ENCODE measurements at places on chromosomes 7 and 10.

GRCh38 chr10:88491314-88491713, 91.8 kb downstream of the RNLS start:
- no peak for DNase-seq

DNA sequence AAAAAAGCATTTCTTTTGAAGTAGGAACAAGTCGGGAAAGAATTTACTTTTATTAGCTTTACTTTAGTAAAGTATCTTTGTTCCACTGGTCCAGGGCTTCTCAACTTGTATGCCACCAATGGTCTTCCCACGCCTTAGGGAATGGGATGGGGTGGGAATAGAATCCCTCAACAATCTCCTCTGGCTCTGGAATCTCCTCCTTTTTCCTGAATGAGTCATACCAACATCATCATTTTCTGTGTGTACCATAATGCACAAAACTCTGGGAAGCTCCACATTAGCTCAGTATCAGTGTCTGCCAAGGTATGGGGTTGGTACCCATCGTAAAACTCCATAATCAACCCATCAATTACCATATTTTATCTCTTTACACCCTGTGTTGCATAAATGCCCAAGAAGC, 159.4 kb upstream of the BMPER start:
- DNase-seq: no peak

- no peak for DNase-seq
These were observed 98.8 kb downstream of the ELFN1 start for GRCh38 chr7:1768832-1769231.

DNA sequence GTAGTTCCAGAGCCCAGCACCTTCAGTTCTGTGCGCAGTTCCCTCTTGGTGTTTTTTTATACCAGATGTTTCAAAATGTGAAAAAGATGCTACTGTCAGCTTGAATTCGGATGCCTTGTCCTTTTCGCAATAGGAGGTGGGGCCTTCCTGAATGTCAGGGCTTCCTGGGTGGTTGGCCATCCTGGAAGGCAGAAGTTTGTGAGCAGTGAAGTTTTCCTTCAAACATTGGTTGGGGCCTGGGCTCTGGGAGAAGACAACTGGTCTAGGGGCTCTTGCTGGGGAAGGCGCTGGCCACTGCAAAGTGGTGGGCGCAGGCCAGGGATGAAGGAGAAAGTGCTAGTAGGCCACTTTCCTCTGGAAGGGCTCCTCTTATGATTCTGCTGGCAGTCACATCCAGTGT, 56.8 kb upstream of the JAZF1 start:
- DNase-seq: no peak

DNA sequence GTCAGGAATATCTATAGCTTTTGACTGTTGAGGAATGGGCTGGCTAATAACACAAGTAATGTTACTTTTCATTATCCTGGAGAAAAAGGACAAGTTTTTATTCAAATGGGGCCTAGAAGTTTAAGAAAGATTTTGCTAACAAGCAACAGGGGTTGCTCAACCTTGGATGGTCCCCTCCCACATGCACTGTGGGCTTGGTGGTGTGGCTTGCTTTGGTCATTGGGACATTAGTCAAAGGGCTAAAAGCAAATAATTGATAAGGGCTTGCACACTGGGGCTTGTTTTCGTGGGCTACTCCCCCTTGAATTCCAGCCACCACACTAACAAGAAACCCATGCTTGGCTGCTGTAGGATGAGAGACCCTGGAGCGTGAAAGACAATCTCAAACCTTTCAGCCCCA, 127.6 kb downstream of the JCAD start:
- DNase-seq: no peak

- no peak for DNase-seq
These were observed 90.7 kb upstream of the TMEM26 start for GRCh38 chr10:61543831-61544230.

GRCh38 chr7:34207810-34208209, 302.5 kb downstream of the BMPER start:
- no peak for DNase-seq

DNA sequence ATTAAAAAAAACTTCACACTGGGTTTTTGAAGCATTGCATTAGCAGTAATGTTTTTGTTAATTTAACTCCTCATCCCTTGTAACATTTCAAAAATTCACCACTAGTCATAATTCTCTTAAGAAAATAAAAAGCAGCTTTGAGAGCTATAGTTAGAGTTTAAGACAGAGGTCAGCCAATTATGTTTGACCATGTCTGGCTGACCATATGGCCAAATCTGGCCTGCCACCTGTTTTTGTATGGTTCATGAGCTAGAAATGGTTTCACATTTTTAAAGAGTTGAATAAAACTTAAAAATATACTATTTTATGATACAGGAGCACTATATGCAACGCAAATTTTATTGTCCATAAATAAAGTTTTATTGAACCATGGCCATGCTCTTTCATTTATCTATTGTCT, 73.0 kb upstream of the LRRTM3 start:
- no peak for DNase-seq

- DNase-seq: no peak
These were observed 711.8 kb downstream of the KCNMA1 start for GRCh38 chr10:76925636-76926405.

DNA sequence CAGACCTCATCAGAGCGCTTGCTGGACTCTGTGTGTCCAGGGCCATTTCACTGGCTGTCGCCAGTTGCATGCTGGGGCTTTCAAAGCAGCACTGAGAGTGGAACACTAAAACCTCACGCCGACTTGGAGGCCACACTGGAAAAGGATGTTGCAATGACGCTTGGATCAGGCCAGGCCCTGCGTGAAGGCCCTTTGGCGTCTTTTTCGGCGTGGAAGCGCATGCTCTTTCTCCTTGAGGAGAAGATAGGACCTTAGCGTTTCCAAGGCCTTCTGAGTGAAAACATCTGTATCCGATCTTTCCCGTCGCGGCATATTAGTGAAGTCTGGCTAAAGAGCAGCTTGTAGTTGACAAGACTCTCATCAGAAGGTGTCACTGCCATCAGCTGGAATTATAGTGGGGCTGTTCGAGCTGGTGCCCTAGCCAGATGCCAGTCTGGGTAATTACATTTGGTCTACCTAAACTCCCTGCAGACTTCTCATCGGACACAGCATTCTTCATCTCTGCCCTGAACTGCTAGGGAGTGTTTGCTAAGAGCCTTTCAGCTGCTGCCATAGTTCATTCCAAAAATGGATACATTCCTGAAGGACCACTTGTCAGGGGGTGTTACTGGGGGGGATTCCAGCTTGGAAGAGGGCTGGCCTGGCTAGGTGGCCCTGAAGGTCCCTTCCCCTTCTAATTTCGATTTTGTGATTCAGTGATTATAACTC, 167.7 kb upstream of the TCF7L2 start:
- DNase-seq: no peak

DNA sequence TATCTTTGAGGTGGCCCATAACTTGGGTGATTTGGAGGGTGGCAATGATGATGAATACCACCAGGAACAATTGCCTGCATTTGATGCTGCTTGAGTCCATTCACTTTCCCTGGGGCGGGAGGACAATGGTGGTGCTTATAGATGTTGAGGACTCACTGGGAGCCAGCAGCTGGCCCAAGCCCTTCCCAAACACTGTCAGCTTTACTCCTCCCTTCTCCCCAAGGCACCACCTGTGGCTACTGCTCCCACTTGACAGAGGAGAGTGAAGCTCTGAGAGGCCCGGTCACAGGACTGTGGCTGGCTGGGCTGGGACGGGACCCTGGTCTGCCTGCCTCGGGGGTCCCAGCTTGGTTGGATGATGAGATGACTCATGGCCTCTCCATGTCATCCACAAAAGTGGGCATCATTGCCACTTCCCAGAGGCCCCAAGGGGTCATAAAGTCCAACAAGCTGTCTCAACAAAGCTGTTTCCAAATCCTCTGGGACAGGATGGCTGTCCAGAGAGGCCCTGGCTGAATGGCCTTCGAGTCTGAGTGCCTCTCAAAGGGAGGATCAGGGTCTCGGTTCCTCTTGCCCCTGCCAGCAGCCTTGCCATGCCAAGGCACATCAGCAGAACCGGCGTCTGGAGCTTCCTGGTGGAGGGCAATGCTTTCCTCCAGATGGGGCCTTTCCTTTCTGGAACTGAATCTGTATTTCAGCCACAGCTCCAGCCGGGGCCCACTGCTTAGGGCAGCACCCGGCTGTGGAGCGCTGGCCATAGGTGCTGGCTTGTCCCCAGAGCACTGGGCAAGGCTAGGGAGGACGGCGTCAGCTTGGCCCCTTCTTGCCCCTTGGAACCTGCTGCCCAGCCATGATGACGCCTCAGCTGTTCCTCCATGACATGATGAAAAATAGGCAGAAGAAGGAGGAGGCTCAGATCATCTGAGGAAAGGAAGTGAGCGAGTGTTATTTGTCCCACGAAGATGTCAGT, 47.0 kb upstream of the PLEKHA1 start:
- DNase-seq: no peak

All from activated CD4-positive, alpha-beta T cell treated with anti-CD3 and anti-CD28 coated beads for 4 hours (primary cell).